ENCODE measurements at places on chromosomes 4 and X. TPM values are rescaled to one million over a fixed set of nuclear protein-coding genes. Genes with fewer than 3 reads are reported as not detected.

The PCYT1B gene
- total RNA-seq = not detected

DNA sequence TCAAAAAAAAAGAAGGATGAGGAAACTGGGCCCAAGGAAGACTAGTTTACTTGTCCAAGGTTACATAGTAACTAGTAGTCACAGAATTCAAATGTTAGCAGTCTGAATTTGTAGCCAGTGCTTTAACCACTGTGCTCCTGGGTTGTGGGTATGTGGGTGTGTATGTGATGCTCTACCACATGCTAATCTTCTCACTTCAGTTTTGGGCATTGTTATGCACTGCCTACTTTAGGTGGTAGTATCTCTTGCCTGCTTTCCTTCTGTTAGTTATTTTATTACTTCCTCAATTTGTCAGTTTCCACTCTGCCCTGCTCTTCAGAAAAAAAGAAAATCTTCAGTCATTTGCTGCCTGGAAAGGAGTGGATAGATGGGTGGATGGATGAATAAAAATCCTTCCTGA, 219.2 kb downstream of the RPA4 start:
- no peak for DNase-seq

- no peak for DNase-seq
Measured at GRCh38 chr4:80270868-80271267, 4.4 kb downstream of the FGF5 start.

The AWAT2 gene
- total RNA-seq = not detected

The LUZP4 gene
- not detected for total RNA-seq

GRCh38 chrX:2261831-2262667, 238.7 kb downstream of the DHRSX start:
- no peak for DNase-seq
